ENCODE measurements at places on chromosomes 11 and 22.

DNA sequence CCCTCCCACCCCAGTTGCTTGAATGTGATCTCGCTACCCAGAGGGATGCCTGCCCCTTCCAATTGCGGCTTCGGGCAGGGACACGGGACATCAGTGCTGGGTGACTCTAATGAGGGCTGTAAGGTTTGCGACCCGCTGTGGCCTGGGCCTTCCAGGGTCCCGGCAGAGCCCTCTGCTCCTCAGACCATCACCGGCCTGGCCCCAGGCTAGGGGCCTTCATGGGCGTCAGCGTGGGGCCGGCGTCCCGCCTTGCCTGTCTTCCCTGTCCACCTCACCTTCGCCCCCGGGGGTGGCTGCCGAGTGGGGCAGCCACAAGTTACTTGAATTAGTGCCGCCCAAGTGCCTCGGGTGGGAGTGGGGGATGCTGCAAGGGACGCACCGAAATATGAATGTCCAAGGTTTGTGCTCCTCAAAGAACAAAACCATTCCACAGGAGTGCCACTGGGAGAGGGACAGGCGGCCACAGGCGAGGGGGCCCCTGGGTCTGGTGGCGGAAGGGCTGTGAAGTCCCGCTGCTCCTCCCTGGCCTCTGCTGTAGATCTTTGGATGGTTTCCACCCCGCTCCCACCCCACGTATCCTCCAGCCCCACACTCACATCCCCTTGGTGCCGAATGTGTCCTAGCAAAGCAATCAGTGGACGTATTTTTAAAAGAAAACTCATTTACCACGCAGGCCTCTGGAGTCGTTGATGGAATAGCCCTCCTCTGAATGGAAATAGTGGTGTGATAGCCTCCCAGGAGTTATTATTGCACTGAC is 317.1 kb downstream of the NTM start:
- DNase-seq = no peak

- DNase-seq = no peak
Measured at GRCh38 chr22:43945632-43946383, 9.4 kb upstream of the SAMM50 start.

DNA sequence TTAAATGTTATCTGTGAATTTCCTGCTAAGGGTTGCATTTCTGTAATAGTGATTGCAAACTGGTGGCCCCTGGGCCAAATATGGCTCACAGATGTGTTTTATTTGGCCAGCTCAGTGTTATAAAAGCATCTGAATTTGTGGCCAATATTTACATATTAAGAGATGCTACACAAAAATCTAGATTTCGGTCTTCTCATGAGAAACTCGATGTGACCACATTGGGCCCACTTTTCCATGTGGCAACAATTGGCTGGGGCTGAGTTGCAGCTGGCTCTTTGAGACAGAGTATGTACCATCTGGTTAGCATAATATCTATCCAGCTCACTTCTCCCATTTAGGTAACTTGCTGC is 244.5 kb upstream of the POU2AF2 start:
- DNase-seq = no peak

DNA sequence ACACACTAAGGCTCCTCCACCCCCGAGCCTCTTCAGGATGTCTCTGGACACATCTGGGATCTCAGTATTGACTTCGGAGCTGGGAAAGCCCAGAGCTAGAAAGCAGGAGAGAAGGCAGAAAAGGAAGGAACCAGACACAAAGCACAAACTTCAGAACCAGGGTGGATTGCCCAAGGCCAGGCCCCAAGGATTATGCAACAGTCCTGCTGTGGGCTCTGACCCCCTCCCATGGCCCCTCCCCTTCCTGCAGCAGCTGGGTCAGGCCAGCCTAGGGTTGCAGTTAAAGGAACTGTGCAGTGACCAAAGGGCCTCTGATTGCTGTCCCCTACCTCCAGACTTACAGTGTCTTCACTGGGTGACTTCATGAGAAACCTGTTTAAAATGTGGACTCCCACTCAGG is 5.3 kb downstream of the KCNE3 start:
- no peak for DNase-seq

GRCh38 chr11:106621484-106621883 is 396.8 kb downstream of the GUCY1A2 start:
- DNase-seq = no peak

DNA sequence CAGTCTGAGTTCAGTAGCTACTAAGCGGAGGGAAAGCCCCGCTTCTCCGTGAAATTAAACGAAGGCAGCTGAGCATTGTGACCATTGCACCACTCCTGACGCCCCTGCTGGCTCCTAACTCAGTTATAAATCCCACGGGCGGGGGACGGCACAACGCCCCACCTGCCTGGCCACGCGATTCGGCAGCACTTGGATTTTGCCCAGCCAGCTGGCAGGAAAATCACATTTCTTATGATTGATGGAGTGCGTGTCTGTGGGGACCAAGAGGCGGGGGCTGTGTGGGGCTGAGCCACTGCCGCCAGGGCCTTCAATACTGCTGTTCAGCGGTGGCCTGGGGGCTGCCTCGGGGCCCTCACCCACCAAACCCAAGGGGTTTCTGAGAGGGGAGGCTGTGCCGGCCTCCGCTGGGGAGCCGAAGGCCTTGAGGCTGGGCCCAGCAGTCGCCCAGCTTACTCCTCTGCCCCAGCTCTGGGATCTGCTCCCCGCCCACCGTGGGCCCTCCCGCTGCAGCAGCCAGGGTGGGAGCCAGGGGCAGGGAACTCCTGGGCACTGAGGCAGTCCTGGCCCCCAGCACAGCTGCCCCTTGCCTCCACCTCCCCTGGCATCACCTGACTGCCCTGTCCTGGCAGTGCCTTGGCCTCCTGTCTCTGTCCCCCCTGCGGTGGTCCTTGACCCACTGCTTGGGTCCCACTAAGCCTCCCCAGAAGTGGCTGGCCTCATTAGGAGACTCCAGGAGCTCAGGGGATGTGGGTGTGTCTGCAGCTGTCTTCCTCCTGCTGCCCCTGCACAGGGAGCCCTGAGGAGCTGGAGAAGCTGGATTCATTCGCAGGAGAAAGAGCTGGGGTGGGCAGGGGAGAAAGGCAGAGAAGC is 30.7 kb downstream of the SHISAL1 start:
- DNase-seq = no peak

GRCh38 chr11:29657709-29658108 is 359.1 kb downstream of the KCNA4 start:
- no peak for DNase-seq

DNA sequence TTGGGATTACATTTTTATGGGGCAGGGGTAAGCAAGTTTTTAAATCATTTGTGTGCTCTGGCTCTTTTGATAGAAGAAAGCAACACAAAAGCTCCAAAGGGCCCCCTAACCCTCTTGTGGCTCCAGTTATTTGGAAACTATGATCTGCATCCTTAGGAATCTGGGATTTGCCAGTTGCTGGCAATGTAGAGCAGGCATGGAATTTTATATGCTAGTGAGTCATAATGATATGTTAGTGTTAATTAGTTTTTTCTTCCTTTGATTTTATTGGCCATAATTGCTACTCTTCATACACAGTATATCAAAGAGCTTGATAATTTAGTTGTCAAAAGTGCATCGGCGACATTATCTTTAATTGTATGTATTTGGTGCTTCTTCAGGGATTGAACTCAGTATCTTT is 10.1 kb downstream of the RAG1 start:
- DNase-seq = peak; percentile 6

GRCh38 chr22:29138556-29139305 is 65.9 kb downstream of the KREMEN1 start:
- DNase-seq = no peak

- DNase-seq = no peak
Measured at GRCh38 chr22:46234969-46235368, 15.1 kb downstream of the CDPF1 start.

GRCh38 chr22:44207981-44208317 is 27.2 kb downstream of the PARVG start:
- DNase-seq = no peak

- DNase-seq = no peak
Measured at GRCh38 chr11:125397421-125397820, 98.6 kb downstream of the FEZ1 start.

DNA sequence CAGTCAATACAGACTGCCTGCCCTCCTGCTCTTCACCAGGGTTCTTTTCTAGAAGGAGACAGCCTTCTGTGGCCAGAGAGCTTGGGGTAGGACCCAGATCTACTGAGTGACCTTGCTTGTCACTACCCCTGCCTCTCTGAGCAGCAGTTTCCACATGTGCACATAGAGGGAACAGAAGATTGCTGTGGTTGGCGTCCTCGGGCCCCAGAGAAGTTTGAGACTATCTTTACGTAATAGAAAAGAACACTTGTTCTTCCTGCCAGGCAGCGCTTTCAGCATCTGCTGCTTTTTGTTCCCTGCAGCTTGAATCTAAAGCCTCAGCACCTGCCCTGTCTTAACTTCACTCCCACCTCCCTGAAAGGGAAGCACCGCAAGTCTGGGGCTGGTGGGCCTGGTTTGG is 1.9 kb upstream of the FKBP2 start:
- DNase-seq = no peak

GRCh38 chr11:44191322-44192016 is 96.0 kb downstream of the EXT2 start:
- no peak for DNase-seq

DNA sequence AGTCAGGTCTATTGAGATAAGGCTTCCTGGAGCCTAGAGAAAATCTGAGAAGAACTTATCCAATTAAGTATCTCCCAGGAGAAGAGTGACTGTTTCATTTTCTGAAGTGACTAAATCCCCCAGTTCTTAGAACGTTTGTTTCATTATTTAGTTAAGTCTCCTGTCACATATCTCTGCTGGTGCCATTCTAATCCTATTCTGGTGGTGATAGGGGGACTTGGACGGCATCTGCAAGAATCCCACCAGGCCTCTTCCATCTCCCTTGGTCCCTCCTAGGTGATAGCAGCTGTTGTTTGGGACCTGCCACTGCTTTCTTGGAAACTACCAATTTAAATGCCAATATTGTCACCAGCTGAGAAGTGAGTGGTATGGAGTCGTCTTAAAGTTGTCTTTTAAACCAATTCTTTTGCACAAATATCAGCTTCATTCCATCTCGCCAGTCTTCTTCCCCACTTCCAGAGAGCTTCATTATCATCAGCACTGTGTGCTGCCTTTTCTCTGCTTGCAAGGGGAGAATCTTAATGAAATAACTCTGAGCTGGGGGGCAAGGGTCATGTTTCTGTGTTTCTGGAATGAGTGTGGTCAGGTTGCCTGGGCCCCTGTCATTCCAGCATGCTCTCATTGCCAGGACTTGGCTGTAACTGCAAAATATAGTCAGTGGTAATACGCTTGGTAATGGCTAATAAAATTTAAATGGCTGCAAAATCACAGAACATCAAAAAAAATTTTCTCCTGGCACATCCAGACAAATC is 104.8 kb downstream of the LDLRAD3 start:
- DNase-seq = no peak

- no peak for DNase-seq
Measured at GRCh38 chr11:131463162-131463561, 92.7 kb downstream of the NTM start.

DNA sequence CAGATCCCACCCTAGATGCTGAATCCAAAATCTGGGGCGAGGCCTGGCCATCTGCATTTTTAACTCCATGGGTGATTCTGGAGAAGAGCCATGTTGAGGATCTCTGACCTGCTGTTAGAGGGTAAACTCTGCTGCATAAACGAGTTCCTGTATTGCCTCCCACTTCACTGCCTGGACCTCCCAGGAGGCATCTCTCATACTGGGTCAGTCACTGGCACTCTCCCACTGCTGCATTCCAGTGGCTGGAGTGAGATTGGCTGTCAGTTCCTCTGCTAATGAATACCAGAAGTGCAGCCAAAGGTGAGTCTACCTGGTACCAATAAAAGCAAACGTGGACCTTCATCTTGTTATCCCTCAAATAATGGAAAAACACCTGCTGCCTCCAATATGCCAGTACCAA is 10.3 kb downstream of the POLDIP3 start:
- no peak for DNase-seq

DNA sequence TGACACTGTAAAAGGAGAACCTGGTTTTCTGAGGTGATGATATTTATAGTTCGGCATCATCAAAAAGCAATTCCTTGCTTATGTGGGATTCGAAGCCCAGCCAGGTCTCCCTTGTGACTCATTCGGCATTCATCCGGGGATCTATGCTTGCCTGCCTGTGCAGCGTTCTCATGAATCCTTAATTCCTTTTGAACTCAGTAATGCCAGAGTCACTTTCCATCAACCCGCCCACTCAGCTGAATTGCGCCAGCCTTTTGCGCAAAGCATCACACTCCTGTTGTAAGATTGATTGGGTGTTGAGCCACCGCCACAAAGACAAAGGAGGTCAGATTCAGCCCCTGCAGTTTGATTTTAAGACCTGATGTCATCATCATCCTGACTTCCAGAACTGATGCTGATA is 128.6 kb downstream of the SLC17A6 start:
- no peak for DNase-seq

DNA sequence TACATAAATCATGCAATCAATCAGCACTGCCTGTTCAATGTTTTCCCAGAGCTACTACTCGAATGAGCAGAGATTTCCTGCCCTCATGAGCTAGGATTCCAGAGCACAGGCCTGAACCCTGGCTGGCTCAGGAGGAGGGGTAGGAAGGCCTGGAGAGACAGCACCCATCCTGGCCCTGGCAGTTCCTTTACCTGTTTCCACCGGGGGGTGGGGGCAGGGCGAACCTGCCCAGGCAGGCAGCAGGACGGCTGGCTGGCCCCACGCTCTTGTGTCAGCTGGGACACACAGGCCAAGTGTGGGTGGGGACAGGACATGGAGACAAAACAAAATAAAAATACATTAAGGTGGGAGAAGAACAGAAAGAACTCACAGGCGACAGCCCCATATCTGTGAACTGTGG is 109.8 kb upstream of the BID start:
- DNase-seq = no peak

DNA sequence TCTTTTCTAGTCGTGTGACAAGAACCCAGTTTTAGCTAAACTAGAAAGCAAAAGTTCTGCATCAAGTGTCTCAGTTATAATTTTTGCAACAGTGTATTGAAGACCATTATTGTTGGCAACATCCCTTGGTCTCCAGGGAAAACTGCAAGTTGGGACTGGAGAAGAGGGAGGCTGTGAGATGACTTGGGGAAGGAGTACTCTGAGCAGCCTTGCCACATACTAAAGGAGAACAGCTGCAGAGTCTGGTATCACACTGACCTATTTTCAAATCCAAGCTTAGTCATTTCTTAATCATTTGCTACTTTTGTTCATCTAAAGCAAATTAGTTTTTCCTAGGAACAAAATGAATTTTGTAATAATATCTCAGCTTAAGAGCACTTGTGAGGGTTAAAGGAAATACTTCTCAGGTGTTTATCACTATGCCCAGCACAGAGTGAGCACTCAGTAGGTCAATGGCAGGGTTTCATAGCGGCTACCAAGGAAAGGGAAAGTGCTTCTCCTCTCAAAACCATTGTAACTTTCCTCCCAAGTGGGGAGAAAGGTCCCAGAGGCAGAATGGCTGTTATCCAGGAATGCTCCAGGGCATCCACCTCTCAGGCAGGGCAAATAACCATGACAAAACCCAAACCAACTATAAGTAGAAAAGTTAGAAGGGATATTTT is 247.1 kb downstream of the C11orf87 start:
- DNase-seq = no peak

GRCh38 chr11:88202498-88202897 is 27.3 kb upstream of the RAB38 start:
- DNase-seq = no peak

DNA sequence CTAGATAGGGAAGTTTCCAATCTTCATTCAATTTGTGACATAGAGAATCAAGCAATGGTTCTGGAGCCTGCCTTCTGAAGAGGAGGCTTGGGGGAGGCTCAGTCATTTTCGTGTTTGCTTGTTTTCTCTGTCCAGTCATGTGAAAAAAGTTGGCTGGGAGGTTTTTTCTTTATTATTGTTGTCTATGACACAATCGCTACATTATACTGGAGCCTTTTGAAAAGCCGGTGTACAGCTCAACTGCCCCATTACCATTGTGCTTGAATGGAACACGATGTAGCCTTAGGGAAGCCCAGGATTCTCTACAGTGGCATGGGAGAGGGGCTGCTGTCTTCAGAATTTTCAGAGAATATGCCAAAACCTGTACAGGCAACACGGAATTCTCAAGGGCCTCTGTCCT is 57.9 kb upstream of the NCAM1 start:
- no peak for DNase-seq

All from NCI-H1417 treated with DMSO at 0.1 percent for 48 hours (cell line).